ENCODE measurements at places on chromosomes 11 and 22.
A peak's percentile ranks its signal among the peaks of the same experiment; 100 is the strongest.

DNA sequence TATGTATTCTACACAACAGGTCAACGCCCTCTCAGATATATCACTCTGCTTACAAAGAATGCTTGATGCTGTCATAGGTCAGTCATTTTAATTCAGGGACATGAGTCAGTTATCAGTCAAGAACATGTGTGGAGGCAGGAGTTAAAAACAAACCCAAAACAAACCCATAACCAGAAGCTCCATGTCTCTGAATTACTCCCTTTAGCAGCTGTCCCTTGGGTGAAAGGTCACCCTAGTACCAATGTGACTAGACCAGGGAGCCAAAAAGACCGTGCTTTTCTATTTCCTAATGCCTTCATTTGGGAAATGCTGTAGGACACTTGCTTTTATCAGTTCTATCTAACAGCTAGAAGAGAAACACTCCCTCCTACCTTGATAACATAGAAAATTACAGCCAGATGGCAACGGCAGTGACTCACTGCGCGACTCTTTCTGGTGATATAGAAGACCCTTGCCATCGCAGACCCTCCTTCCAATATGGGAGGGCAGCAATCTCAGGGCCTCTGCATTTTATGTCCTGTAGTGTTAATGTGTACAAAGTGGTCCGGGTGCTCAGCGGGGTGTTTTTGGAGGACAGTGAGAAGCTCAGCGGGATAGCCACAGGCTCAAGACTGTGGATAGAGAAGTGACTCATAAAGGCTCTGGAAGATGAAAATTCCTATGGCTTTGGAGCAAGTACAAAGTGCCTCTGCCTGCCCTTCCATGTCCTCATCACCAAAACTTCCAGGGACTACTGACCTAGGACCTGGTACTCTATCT, 24.8 kb downstream of the APOL5 start:
- DNase-seq = no peak

GRCh38 chr11:115963156-115963555, 458.9 kb upstream of the CADM1 start:
- no peak for DNase-seq

- no peak for DNase-seq
Measured at GRCh38 chr11:118988280-118988679, 9.7 kb upstream of the CENATAC start.

- DNase-seq = peak; percentile 4
Measured at GRCh38 chr11:70755410-70756158, 357.3 kb downstream of the CTTN start.

DNA sequence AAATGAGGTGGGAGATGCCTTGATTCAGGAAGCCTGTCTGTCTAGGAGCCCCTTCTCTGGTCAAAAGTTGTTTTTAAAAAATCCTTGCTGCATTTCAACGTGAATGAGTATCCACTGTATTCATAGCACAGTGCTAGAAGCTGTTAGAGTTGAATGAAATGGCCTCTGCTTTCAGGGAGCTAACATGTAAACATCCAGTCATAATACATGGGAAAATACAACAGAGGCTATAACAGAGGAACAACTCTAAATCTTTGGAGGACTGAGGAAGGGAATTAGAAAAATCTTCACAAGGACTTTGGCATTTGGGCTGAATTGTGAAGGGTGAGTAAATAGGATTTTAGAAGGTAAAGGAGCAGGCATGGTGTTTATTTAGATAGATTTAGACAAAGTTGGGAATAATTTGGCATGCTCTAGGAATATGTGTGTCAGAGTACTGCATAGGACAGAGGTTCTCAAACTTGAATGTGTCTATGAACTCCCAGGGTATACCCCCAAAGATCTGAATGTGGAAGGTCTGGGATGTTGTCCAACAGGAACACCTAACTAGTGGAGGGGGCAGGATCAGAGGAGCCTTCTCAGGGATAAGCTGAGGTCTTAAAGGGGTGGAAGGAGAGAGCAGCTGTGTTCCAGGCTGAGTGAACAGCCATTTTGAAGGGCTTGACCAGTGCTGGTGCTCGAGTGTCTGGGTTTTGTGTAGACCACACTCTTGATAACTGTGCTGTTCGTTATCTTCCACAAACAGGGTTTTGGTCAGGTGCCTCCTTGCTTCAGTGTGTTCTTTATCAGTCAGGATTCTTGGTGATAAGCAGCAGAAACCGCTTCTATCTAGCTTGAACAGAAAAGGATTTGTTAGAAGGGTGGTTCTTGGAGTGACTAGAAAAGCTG, 12.7 kb downstream of the SREBF2 start:
- DNase-seq = no peak

DNA sequence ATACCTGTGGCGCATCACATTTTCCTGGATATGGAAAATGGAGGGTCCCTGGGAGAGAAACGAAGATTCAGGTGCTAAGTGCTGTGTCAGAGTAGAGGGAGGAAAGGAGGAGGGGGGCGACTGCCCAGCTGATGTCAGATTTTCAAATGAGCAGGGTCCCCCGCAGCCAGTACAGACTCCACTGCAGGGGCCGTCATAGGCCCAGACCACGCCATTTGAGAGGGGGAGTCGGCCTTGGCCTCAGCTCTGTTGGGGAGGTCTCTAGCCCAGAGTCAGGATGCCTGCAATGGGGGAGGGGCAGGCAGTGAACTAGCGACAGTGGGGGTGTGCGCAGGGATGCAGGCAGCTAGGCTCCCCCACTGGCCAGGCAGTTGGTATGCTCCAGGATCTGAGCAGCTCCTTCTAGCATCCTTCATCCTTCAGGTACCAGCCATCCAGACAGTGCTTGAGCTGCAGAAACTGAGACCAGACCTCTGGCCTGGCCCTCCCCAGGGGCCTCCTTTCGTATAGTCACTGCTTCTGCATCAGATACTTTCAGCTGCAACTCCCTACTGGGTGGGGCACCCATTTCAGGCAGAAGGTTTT, at the start of the genes BSCL2 and GNG3:
TSS of gene BSCL2 (minus strand) at position 148 of the 585 bp plus-strand sequence. CDS start 229 bp downstream, outside the sequence.
TSS of gene GNG3 (plus strand) at position 400 of the 585 bp plus-strand sequence. CDS start 620 bp downstream, outside the sequence.
- no peak for DNase-seq

- DNase-seq = no peak
Measured at GRCh38 chr11:36409152-36409816, 100.8 kb downstream of the TRAF6 start.

DNA sequence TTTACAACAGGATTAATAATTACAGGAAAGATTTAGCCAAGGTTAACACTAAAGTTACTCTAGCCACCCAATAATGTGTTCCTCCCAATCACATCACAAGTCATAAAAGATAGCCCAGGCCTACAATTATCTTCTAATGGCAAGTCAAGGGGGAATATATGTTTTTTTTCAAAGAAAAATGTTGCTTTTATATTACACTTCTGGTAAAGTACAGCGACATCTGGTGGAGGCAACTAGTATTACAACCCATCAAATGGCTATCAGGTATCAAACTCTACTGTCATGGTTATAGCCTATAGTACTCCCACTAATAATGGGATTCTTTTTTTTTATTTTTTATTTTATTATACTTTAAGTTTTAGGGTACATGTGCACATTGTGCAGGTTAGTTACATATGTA, 71.8 kb downstream of the XRRA1 start:
- no peak for DNase-seq

- no peak for DNase-seq
Measured at GRCh38 chr11:110470716-110471115, 41.0 kb downstream of the FDX1 start.

DNA sequence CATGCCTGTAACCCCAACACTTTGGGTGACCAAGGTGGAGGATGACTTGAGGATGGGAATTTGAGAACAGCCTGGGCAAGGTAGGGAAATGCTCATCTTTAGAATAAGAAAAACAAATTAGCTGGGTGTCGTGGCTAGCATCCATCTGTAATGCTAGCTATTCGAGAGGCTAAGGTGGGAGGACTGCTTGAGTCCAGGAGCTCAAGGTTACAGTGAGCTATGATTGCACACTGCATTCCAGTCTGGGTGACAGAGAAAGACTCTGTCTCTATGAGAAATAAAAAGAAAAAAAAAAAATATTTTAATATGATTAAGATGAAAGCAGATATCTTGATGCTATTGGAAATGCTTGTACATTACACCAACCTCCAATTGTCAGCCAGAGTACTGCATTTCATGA, 28.6 kb upstream of the DDX10 start:
- no peak for DNase-seq

- DNase-seq = no peak
Measured at GRCh38 chr11:44729063-44729462, 2.3 kb downstream of the TSPAN18 start.

DNA sequence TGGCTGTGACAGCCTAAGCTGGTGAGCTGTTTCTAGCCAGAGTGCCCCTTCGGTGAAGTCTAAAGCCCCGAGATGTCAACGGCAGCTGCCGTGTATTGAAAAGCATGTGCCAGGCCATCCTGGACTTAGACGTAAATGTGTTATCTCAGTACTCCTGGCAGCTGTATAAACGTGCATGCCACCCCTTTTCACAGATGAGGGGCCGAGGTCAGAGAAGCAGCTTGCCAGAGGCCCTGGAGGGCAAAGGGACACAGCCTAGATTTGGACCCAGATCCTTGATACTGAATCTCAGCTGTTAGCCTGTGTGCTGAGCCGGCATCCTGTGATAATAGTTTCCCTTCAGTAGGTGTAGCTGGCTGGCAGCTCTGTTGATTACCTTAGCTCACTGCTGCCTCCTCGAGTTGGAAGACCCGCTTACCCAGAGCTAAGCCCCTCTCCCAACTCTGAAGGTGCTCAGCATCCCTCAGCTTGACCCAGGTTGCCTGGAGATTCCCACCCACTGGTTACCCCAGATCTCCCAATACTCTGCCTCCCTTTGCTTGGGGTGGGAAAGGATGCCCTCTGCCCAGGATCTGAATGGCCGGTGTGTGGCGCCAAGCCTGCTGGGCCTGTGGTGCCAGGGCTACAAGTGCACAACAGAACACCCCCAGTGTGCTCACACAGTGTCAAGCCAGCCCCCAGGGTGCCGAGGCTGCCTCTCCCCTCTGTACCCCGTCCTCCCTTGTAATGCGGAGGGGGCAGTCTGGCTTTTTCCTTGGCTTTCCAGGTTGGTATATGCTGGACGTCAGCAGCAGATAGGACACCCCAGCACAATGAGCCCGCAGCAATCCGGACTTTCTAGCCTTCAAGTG, 59.8 kb upstream of the WNT7B start:
- DNase-seq = no peak

GRCh38 chr22:49953680-49954344, 6.8 kb upstream of the PIM3 start:
- DNase-seq = no peak

- no peak for DNase-seq
Measured at GRCh38 chr11:32531528-32531927, 52.1 kb upstream of the EIF3M start.

GRCh38 chr11:45959851-45960250, 37.4 kb downstream of the LARGE2 start:
- DNase-seq = no peak

GRCh38 chr22:24146791-24147353, 34.4 kb upstream of the SUSD2 start:
- no peak for DNase-seq

DNA sequence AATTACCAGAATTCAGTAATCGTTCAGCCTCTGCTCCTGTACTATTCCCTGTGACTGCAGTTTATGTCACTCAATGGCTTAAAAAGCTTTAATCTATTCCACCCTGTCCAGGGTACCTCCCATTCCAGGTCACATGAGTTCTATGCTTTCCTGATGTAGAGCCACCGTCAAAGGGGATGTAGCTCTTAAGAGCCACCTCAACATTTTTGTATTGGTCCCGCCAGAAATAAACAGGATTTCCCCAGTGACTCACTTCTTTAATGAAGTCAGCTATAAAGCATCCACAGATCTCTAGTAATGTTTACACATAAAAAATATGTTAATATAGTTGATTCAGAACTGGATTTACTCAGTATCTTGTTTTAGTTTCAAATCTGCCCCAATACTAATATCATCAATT, 1.3 kb upstream of the OR8D1 start:
- DNase-seq = no peak

GRCh38 chr11:59849129-59849528, 3.8 kb upstream of the CBLIF start:
- DNase-seq = no peak

- DNase-seq = no peak
Measured at GRCh38 chr22:37002633-37003032, 16.6 kb downstream of the TST start.

DNA sequence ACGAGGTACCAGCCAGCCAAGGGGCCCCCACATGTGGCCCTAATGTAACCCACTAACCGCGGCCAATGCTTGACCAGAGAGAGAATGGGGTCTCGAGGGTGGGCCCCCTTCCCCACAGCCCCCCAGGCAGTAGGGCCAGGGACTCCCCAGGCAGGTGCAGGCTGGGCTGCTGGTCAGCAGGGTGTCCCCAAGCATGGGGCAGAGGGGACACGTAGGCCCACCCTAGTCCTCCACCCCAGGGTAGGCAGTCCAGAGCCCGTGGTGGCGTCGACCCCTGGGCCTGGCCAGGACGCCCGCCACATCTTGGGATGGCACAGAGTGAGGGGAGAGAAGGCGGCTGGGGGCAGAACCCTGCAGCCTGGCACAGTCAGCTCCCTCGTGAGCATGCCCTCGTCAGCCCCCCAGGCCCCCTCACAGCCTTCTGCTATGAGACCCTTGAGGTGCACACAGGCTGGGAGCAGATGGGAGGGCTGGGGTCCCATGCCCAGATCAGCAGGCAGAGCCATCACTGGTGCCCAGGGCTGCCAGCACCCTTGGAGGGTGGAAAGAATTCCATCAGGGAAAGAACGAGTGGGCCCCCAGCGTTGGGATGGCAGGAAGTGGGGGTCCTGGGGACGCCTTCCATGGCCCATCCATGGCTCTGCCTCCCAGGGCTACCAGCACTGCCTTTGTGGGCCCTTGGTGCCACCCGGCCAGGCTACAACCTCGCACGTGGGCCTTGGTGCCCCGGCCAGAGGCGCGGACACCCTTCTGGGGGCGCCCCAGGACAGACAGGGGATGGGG, 6.1 kb downstream of the TNNT3 start:
- no peak for DNase-seq

GRCh38 chr22:23831781-23832180, 7.0 kb downstream of the DERL3 start:
- DNase-seq = no peak

DNA sequence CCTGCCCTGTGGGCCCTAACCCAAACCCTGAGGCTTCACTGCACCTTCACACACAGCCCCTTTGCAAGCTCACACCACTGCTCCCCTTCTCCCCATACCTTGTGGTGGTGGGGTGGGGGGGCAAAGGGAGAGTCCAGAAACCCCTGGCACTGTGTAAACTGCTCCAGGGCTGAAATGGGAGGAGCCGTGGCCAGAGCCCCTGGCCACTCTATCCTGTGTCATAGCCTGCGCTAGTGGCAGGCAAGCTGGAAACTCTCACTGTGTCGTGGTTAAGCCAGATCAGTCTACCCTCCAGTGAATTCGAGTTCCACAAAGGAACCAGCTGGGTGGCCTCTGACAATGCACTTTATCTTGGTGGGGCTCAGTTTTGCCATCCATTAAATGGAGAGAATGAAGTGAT, 8.4 kb upstream of the SYT13 start:
- no peak for DNase-seq

GRCh38 chr22:33542153-33542552, 378.1 kb downstream of the LARGE1 start:
- no peak for DNase-seq

- no peak for DNase-seq
Measured at GRCh38 chr22:33034753-33035152, 23.4 kb downstream of the SYN3 start.

Data from stimulated activated CD4-positive, alpha-beta T cell treated with anti-CD3 and anti-CD28 coated beads, Interleukin-1b, Interleukin-23, amount 100 ng/mL, for 1 hour (primary cell).